ENCODE measurements at places on chromosomes 5 and 9.

DNA sequence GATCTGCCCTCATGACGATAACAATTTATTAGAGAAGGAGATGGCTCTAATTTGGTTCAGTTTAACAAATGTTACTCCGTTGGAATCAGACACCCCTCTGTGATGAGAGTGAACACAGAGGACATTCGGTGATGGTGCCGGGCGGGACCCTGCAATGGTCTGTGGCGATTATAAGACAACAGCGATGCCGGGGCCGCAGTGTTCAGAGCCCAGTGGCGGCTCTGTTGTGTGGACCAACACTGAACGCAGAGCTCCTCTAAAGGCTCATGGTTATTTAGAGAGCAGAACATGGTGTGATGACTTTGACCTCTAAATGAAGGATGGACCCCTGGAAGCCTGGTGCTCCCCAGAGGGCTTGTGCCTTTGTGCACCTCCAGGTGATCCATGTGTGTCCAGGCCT, 21.2 kb downstream of the UBE2QL1 start:
- no peak for DNase-seq

- peak; percentile 73 for DNase-seq
These were observed 59.9 kb downstream of the SUB1 start for GRCh38 chr5:32645246-32645645.

DNA sequence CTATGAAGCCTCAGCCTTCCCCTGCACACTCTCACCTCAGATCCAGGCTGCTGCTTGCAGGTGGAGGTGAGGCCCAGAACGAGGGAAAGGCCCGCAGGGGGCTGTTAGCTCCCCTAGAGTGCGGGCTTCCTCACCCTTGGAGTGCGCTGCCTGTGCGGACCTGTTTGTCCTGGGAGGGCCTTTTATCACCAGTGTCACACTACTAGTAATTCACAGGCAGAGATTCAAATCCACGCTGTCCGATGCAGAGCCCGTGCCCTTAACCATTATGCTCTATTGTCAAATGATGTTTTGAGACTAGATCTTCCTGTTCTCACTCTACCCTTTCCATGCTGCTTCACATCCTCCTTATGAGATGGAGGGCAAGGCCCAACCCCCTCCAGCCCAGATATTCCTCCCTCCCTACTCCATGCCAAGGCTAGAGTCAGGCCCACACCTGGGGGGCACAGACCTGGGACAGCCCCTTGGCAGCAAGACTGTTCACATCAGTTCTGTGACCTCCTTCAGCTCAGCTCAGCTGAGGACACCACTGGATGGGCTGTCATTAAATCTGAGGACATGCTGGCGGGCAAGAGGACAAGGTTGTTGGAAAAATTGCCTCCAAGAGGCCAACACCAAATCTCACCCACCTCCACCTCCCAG, 112.8 kb upstream of the SPOCK1 start:
- no peak for DNase-seq

DNA sequence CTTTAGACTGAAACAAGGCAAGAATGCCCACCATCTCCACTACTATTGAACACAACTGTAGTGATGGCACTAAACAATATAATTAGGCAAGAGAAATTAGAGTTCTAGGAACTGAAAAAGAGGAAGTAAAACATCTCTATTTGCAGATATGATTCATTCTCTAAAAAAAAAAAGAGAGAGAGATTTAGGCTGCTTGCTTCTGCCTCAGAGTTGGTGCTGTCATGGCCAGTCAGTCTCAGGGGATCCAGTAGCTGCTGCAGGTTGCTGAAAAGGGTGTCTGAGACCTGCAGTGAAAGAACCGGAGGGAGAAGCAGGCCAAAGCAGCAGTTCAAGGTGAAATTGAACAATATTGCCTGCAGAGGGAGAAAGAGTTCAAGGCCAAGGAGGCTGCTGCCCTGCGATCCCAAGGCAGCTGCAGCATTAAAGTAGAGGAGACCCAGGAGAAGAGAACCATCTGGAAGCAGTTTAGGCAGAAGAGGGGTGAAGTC, 72.5 kb downstream of the AP3B1 start:
- peak; percentile 3 for DNase-seq

- no peak for DNase-seq
These were observed 42.8 kb upstream of the TCF7 start for GRCh38 chr5:134071614-134072207.

- no peak for DNase-seq
These were observed 29.1 kb upstream of the SEC16A start for GRCh38 chr9:136511670-136512592.

DNA sequence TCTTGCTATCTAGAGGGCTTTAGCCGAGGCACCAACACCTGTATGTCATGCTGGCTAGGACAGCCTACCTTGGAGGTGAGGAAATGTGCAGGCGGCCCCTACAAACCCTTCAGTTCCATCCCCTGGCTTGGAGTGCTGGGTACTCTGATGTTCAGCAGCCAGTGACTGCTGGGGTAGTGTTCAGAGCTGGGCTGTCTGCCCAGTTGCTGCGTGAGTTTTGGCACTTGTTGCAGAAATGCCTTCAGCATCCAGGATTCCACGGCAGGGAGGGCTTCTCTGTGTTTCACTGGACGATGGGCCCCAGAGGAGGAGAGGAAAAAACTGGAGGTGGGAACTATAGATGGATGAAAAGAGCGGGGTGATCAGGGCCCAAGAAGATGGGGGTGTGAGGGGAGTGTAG, 10.4 kb downstream of the SWI5 start:
- DNase-seq = no peak

DNA sequence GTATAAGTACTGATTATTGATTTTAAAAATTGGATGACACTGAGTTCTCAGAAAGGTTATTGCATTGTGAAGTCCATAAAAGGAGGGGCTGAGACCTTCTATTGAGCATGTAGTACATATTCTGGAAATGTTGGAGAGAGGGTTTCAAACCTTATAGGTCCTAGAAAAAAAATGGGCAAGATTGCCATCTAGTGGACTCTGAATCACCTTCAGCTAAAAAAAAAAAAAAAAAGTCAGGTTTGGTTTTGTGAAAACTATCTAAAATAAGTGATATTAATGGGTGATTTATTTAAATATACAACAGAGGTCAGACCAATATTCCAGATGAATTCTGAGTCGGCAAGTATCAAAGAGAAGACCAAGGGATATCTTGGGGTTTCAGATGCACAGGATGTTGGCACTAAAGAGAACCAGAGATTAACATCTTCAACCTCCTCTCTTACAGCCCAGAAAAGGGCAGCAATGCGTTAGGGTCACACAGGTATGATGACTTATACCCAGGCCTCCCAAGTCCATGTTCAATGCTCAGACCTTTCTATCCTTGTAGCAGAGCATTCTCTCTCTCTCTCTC, 109.8 kb upstream of the NMUR2 start:
- DNase-seq = no peak

- DNase-seq = no peak
These were observed 22.1 kb upstream of the TPD52L3 start for GRCh38 chr9:6305954-6306563.

- DNase-seq = no peak
These were observed 106.0 kb upstream of the RPS23 start for GRCh38 chr5:82384034-82384750.
